ENCODE measurements at places on chromosomes 1 and 21. TPM values are rescaled to one million over a fixed set of nuclear protein-coding genes. Genes with fewer than 3 reads are reported as not detected.

SLFNL1 gene
- 0.82 TPM for total RNA-seq

GCSAML gene
- 0.82 TPM for total RNA-seq

BMP8B gene
- 6.8 TPM for total RNA-seq

ST6GALNAC3 gene
- total RNA-seq: 39.9 TPM

LINGO4 gene
- not detected for total RNA-seq

OR14A2 gene
- total RNA-seq: not detected

TNFRSF18 gene
- total RNA-seq: not detected

MROH9 gene
- not detected for total RNA-seq

KMO gene
- total RNA-seq: 12.8 TPM

IFFO2 gene
- 13.5 TPM for total RNA-seq

C1QC gene
- total RNA-seq: 18.2 TPM

BRDT gene
- not detected for total RNA-seq

C1QTNF12 gene
- 2.5 TPM for total RNA-seq

SLC44A5 gene
- 19.1 TPM for total RNA-seq

OXCT2 gene
- total RNA-seq: 0.66 TPM

RSRP1 gene
- 147 TPM for total RNA-seq

SERBP1 gene
- 293 TPM for total RNA-seq
